ENCODE measurements at places on chromosomes 5 and 9.

GRCh38 chr5:139644001-139644456 lies 4.1 kb upstream of the CXXC5 start:
- no peak for DNase-seq

- no peak for DNase-seq
These were observed 218.0 kb downstream of the TMEM38B start for GRCh38 chr9:105912157-105912862.

DNA sequence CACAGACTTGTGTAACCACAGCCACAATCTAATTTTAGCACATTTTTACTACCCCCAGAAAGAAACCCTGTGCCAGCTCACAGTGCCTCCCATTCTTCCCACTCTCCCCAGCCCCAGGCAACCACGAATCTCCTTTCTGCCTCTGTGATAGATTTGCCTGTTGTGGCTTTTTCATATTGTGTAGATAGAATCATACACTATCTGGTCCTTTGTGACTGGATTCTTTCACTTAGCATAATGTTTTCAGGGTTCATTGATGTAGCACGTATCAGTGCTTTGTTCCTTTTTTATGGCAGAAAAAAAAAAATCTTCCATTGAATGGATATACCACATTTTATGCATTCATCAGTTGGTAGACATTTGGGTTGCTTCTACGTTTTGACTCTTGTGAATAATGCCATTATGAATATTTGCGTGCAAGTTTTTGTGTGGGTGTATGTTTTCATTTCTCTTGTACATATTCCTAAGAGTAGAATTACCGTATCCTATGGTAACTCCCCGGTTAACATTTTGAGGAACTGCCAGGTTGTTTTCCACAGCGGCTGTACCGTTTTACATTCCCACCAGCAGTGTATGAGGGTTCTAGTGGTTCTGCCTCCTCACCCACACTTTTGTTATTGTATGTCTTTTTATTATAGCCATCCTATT lies 64.5 kb downstream of the RCL1 start:
- DNase-seq: peak; percentile 19

GRCh38 chr9:22214021-22214420 lies 204.9 kb upstream of the CDKN2B start:
- peak; percentile 17 for DNase-seq

DNA sequence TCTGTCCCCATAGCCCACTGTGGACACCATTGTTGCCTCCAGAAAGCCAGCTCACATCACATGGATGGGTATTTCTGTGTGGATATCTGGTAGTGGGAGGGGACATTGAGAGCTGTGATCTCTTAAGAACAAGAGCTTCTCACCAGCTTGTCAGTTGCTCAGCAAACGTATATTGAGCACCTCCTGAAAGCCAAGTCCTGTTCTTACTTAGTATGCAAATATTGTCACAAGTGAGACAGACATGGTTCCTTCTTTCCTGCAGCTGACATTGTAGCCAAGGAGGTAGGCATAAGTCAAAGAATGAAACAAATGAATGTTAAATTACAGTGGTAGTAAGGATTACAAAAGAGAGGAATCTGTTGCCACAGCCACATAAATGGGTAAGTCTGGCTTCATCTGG lies 3.8 kb downstream of the TCOF1 start:
- DNase-seq: no peak

DNA sequence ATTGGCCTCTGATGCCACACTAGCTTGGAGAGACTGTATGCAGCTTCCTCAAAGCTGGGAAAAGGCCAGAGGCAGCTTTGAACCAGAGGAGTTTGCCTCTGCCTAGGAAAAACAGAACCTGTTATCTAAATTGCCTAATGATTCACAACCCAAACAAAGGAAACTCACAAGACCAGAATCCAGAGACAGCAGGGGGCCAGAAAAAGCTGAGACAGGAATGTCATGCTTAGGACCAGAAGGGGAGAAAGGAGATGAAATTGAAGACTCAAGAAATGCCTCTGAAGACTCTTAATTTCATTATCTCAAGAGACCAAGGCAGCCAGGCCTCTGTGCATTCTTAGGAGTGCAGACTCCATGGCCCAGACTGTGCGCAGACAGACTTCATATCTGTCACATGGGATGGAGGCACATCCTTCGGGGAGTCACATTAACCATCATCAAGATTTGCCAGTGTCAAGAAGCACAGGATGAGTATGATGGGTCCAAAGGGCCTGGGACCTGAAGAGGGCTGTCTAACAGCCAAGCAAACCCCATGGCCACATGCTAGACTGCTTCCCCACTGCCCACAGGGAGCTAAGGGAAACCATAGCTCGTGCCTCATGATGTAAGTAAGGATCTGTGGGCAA lies 57.3 kb downstream of the ARSB start:
- peak; percentile 88 for DNase-seq

GRCh38 chr9:69393425-69393824 lies 68.4 kb downstream of the ENTREP1 start:
- DNase-seq: no peak

GRCh38 chr5:80372780-80373179 lies 35.1 kb upstream of the ZFYVE16 start:
- no peak for DNase-seq

DNA sequence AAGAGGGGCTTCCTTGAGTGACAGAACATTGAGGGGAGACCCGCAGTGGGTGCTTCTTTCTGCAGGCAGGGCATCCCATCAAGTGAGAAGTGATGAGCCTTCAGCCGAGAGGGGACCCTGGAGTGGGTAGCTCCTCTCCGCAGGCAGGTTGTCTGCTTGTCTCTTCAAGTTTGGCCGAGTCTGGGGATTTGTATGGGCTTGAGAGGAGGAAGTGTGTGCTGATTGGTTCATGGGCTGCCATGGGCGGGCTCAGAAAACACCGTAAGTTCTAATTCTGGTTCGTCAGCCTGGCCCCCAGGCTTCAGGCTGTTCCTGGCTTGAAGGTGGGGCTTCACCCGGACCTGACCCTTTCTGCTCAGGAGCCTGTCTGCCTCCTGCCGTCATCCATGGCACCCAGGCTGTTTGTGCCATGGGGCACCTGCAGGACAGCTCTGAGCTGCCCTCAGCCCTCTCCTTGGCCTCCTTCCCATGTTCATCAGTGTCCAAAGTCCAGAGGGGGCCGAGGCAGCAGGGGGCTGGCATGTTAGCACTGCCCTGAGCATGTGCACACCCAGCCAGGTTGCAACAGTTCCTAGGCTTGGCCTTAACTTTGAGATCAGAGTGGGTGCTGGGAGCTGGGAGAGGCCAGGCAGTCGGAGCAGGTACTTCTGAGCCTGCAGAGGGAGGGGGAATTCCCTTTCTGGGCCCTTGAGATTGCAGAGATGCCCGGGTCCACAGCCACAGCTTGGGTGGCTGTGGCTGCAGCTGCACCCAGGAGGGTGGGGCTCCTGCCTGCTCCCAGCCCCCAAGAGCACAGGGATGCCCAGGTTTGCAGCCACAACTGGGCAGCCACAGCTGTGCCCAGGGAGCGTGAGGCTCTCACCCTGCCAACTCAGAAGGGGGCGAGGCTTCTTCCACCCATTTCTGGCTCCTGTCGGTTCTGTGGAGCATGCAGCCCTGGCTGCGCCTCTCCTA lies 13.5 kb upstream of the DHFR start:
- DNase-seq: no peak

- DNase-seq: no peak
These were observed 46.5 kb downstream of the PSMB7 start for GRCh38 chr9:124368692-124369091.

GRCh38 chr9:133144142-133144903 lies 19.4 kb downstream of the GBGT1 start:
- DNase-seq: peak; percentile 44

GRCh38 chr5:100186181-100186580 lies 349.0 kb upstream of the FAM174A start:
- DNase-seq: no peak

- no peak for DNase-seq
These were observed 66.1 kb upstream of the SMC5 start for GRCh38 chr9:70192707-70193106.

- DNase-seq: no peak
These were observed 413.5 kb downstream of the TLE4 start for GRCh38 chr9:79985264-79985663.

DNA sequence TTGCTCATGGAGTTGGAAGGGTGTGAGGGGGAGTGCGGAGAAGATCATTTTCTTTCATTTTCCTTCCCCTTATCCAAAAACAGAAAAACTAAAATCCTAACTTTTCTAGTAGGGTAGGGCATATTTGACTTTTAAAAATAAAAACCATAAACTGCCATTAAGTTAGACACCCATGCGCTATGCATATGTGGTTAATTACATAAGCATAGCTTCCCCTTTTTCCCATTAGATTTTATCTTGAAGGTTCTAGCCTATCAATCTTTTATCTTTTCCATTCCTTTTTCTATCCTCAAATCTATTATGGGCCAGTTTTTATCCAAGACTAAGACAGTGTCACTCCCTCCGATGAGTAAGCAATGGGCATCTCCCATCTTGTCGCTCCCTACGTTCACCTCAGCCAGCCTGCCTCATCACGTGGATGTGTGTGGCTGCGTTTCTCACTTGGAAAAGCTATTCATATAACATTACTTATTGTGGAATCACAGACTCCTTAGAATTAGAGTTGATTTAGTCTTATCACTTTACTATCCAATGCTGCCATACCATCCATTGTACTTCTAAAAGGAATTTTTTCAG lies 49.2 kb downstream of the PCSK5 start:
- DNase-seq: no peak

DNA sequence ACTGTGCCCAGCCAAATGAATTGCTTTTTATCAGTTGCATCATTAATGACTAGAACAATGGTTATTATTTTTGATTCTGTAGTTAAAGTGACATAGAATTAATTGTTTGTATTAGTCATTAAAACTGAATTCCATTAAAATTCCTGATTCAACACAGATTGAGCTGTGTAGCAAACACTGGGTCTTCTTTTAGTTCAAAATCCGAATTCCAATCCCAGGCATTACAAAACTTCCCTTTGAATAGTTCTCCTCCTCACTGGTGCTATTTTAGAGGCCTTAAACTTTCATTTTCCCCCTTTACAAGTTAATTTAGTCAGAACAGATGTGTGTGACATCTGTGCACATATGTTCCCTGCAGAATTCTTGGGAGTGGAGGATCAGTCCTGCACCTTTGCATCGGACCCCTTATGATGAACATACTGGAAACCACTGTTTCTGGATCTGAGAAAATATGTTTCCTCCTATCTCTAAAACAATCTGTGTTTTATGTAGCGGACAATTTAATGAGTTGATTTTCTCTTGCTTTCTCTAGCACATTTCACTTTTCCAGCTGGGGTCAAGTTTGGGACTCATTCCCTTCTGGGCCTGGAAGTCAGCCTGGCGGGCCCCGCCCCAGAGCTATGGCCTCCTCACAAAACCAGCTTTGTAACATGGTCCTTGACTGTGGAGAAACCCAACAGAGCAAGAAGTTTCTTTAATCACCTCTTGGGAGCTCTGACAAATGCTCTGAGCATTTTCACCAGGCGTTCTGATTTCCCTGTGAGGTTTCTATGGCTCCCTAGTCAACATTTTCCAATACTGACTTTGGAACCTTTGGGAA lies 87.9 kb upstream of the MAMDC2 start:
- no peak for DNase-seq

- peak; percentile 62 for DNase-seq
These were observed 624.2 kb downstream of the KCTD16 start for GRCh38 chr5:144794922-144795321.

DNA sequence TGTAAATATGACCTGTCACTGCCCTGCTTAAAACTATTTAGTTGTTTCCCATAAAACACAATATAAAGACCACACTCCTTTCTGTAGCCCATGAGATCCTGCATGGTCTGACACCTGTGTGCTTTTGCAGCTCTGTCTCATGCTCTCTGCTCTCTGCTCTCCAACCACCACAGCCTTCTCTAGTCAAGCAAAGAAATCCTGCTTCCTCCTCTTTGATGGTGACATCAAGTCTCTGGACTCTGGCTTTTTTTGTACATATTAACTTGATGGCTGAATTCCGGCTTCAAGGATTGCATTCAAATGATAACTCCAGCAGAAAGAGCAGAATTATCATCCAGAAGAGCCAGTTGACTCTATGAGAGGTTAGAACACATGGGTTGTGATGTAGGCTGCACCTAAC lies 58.2 kb downstream of the CHSY3 start:
- DNase-seq: no peak
